Dermis blood vessel endothelial cell (primary cell): ENCODE measurements at places on chromosomes 3 and 15. TPM values are rescaled to one million over a fixed set of nuclear protein-coding genes. Genes with fewer than 3 reads are reported as not detected.
A peak's percentile ranks its signal among the peaks of the same experiment; 100 is the strongest.

DNA sequence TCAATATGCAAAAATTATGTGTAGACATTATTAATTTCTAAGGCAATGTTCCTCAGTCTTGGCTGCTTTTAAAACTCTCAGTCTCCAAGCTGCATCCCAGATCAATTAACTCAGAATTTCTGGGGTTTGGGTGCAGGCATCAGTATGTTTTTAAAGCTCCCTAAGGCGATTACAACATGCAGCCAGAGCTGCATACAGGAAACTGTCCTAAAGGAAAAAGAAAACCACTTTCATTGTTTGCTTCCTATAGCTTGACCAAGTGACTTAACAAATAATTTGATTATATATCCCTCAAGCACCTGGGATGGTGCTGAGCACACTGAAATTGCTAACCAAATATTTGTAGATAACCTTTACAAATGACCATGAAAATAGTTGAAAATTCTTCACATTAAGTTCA lies 194.7 kb downstream of the DTWD1 start:
- no peak for DNase-seq

The TRAIP gene
- total RNA-seq, result 2.0 and 3.9 TPM in 2 replicates

The PLCH1 gene
- under 0.01 TPM in 1 of 2 replicates, not detected in the other for total RNA-seq

- DNase-seq, result no peak
Observed at GRCh38 chr3:60854791-60855190, 396.5 kb downstream of the FHIT start.

DNA sequence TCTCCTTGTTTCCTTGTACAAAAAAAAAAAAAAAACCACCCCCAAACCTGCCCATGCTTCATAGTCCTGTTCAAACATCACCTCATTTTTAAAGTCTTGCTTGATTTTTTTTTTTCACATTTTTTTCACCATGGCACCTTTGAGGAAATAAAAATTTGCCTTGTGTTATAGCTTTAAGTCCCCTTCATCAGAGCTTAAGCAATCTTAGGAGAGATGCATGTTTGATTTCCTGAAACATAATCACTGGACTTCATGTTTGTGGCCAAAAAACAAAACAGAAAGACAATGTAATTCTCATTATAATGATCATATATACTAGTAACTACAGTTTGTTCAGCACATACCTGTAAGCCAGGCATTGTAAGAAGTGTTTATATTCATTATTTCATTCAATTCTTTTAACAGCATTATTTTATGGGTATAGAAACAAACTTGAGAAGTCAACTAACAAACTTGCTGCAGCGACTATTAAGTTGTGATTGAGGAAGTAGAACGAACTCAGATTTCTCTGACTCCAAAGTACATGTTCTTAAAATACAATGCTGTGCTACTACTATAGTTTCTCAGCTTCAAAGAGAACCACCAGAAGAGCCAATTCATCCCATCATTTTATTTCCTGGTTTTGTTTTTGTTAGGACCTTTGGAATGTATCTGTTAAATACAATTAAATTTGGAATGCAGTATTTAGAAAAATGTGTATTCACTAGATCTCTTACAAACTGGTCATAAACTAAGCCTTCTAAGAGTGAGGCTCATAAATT lies 203.8 kb downstream of the TCF12 start:
- peak; percentile 54 for DNase-seq

DNA sequence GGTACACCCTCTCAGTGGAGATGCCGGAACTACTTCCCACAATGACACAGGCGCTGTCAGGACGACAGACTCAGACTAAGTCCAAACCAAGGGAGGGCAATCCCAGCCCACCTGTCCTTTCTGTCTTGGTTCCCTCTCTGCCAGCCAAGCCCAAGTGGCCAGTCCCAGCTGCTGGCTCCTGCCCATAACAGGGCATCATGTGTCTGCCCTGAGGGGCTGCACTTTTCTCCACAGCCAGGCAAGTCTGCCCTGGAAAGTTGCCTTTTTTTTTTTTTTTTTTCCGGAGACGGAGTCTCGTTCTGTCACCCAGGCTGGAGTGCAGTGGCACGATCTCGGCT lies 20.0 kb upstream of the BCL2A1 start:
- DNase-seq, result no peak

The RAD54L2 gene
- total RNA-seq, result 18.9 and 19.7 TPM in 2 replicates

The PTPN23 gene
- 21.4 and 41.4 TPM in 2 replicates for total RNA-seq

The IL5RA gene
- not detected in 2 replicates for total RNA-seq

The ARHGEF26 gene
- total RNA-seq, result 0.33 and 0.51 TPM in 2 replicates

GRCh38 chr15:35507932-35508638 lies 37.9 kb downstream of the DPH6 start:
- no peak for DNase-seq

GRCh38 chr15:63860155-63860554 lies 26.4 kb upstream of the HERC1 start:
- DNase-seq, result no peak

DNA sequence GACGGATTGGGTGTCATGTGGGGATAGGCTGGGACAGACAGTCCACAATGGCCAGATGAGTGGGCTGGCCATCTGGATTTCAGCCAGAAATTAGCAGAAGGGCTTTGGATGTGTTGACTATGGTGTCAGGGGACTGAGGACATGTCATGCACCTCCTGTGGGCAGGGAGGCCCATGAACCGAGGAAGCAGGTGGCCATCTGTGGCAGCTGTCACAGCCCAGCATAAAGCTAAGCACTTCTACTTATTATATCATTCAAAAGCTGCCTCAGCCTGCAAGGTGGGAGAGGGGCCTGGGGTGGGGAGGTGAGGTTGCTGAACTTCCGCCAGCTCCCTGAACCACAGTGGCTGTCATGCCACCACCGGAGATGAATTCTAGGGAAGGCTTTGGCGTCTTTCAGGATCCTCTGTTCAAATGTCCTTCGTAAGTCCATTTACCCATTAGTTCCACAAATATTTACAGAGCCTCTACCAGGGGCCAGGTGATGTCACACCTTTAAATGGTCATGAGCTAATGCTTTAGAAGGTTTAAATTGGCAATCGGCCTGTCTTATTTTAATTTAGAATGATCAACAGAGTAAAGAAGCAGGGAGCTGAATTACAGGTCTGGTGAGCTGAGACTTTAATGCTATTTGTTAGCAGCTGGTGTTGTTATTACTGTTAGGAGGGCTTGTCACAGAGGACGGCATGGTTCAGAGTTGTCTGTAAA lies 23.6 kb upstream of the CAV3 start:
- no peak for DNase-seq

GRCh38 chr3:150293401-150294001 lies 114.6 kb upstream of the TSC22D2 start:
- no peak for DNase-seq

The TPRG1 gene
- not detected in 2 replicates for total RNA-seq

- DNase-seq, result no peak
Observed at GRCh38 chr3:112260563-112260962, 33.5 kb downstream of the SLC9C1 start.

The MST1R gene
- total RNA-seq, result 0.34 and 0.65 TPM in 2 replicates

DNA sequence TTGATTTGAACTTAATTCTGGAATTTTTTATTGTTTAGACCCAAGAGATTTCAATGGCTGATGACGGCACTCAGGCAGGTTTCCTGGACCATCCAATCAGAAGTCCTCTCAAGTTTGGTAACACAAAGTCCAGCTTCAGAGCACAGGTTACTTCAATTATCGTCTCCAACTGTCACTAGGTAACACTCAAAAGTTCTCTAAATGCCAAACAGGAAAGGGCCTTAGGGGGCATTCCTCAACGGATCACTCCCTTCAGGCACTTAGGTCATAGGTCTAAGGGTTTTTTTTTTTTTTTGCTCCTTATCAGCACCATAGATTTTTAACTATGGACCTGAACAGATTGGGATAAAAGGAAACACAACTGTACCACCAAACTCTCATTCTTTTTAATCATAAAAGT lies 85.8 kb downstream of the MEIS2 start:
- no peak for DNase-seq

The ATP6V1A gene
- total RNA-seq, result 150 and 196 TPM in 2 replicates

- no peak for DNase-seq
Observed at GRCh38 chr3:13275376-13276005, 144.6 kb downstream of the NUP210 start.

The ALPK3 gene
- 38.8 and 64.6 TPM in 2 replicates for total RNA-seq

The FHIT gene
- 0.51 and 0.56 TPM in 2 replicates for total RNA-seq

- no peak for DNase-seq
Observed at GRCh38 chr15:67980773-67981685, 73.1 kb upstream of the PIAS1 start.

The KAT2B gene
- 18.7 and 22.6 TPM in 2 replicates for total RNA-seq

The MKRN2OS gene
- total RNA-seq, result not detected in 2 replicates

- DNase-seq, result no peak
Observed at GRCh38 chr3:177487635-177488186, 290.4 kb upstream of the TBL1XR1 start.

- DNase-seq, result no peak
Observed at GRCh38 chr15:73539212-73540128, 93.7 kb downstream of the NPTN start.

DNA sequence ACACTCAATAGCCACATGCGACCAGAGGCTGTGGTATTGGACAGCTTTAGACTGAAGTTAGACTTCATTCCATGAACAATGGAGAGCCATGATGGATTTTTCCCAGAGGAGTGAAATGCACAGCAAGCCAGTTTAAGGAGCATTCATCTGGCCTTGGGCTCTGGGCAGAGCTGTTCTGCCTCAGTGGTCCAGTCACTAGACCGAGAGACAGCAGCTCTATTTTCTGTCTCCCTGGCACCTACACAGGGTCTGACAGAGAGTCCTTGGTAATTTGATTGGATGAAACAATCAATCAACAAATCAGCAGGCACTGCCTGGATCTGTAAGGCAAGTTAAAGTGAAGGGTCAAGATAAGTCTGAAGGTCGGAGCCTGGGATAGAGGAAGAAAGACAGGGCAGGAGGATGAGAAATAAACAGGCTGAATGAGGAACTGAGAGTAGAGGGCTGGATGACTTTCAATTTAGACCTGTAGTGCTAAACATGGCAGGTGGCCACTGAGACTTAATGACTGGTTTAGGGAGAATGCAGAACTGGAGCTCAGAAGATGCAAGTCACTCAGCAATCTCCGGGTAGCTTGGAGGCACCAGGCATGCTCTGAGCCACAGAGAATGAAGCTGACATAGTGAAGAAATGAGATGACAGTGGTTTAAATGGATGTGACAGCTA lies 98.5 kb upstream of the SLC25A36 start:
- DNase-seq, result no peak

The CCR3 gene
- total RNA-seq, result not detected in 2 replicates

GRCh38 chr3:107452436-107452835 lies 70.3 kb upstream of the BBX start:
- no peak for DNase-seq

GRCh38 chr3:57086201-57086600 lies 25.7 kb downstream of the SPATA12 start:
- DNase-seq, result no peak

DNA sequence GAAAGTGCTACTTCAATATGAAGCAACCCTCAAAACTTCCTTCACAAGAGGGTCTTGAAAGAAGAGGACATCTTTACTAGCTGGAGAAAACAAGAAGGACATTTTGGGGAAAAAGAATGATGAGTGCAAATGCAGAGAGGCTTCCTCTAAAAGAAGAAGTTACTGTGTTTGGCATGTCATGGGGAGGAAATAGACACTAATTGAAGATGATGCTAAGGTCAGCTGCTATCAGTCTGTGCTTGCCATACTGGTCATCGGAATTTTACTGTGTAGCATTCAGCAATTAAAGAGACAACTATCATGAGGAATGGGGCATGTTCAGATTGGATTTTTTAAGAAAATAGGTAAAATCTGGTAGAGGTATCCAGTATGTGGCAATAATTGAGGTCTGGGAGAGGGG lies 60.0 kb downstream of the THRB start:
- no peak for DNase-seq

GRCh38 chr3:50600141-50600753 lies 11.3 kb downstream of the CISH start:
- DNase-seq, result no peak

DNA sequence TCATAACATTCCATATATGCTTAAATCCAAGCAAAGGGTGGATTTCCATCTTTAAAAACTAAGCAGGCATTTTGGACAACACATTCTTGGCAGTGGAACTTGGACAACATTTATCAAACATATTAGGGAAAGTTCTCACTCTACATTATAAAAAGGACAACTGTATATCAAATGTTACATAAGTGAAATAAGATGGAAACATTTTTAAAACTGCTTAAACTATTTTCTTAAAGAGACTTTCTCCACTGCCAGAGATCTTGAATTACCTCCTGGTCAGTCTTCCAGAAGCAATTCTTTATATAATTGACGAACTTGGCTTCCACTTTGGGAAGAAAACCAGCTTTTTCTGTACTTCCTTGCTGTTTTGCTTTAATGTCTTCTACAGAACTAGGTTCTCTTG lies 109.3 kb downstream of the NEO1 start:
- DNase-seq, result no peak

The SPTBN5 gene
- total RNA-seq, result 3.2 and 11.1 TPM in 2 replicates

The ROBO1 gene
- total RNA-seq, result 0.47 and 1.0 TPM in 2 replicates

- DNase-seq, result no peak
Observed at GRCh38 chr3:73801444-73801843, 176.7 kb upstream of the PDZRN3 start.

The CPEB1 gene
- total RNA-seq, result not detected in 2 replicates

DNA sequence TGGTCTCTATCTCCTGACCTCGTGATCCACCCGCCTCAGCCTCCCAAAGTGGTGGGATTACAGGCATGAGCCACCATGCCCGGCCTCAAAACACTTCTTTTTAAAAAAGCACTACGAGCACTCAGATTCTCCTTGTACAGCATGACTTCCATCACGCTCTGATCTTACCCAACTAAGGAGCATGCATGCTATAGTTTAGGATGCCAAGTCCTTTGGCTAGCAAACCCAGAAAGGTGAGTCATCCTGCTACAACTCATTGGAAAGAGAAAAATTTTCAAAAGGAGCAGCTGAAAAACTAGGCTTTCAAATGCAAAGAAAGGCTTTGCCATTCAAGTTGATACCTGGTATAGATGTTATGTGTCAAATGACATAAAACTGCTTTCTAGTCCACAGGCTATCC lies 70.3 kb upstream of the PRICKLE2 start:
- no peak for DNase-seq

The SMCO1 gene
- total RNA-seq, result not detected in 2 replicates

The THRB gene
- 0.23 and 0.34 TPM in 2 replicates for total RNA-seq

The CD200 gene
- total RNA-seq, result 3.4 and 3.7 TPM in 2 replicates

DNA sequence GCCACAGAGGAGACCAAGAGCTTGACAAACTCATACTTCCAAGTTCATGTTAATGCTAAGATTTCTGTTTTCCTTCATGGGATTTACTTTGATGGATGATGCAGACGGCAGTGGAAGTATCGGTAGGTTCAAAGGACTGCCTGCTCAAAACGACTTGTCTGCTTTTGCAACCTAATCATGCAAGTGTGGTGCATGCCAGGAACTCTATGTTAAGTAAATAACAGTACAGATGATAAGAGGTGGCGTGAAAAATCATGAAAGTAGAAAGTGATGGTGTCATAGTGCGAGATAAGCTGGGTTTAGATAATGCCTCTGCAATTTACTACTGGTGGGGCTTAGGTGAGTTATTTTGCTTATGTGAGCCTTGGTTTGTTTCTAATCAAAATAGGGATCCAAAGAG lies 14.7 kb upstream of the LMCD1 start:
- DNase-seq, result no peak

GRCh38 chr3:151037746-151038477 lies 47.6 kb upstream of the MED12L start:
- peak; percentile 84 for DNase-seq

The TMEM212 gene
- not detected in 2 replicates for total RNA-seq

- DNase-seq, result no peak
Observed at GRCh38 chr3:160837394-160837980, 81.5 kb downstream of the PPM1L start.

The LRRC3B gene
- not detected in 2 replicates for total RNA-seq

- DNase-seq, result no peak
Observed at GRCh38 chr3:194235160-194235559, 99.2 kb downstream of the HES1 start.
